Hair follicle dermal papilla cell (primary cell): ENCODE measurements at places on chromosomes 2 and 18. TPM values are rescaled to one million over a fixed set of nuclear protein-coding genes. Genes with fewer than 3 reads are reported as not detected.

The CIDEA gene
- total RNA-seq = not detected in 2 replicates

The SLC19A3 gene
- total RNA-seq = not detected in 2 replicates

The NLRC4 gene
- not detected in 2 replicates for total RNA-seq

The TSPYL6 gene
- total RNA-seq = under 0.01 TPM in 1 of 2 replicates, not detected in the other

The REG1A gene
- not detected in 2 replicates for total RNA-seq

The ATIC gene
- 12.4 and 14.3 TPM in 2 replicates for total RNA-seq

The COL4A3 gene
- 0.12 TPM in 1 of 2 replicates, not detected in the other for total RNA-seq
